ENCODE measurements at places on chromosomes 3 and 15.

GRCh38 chr15:36814708-36815107, 235.3 kb downstream of the CDIN1 start:
- DNase-seq, result no peak
- peaks cover 6% of the 10 kb centered on the region for H3K36me3 ChIP-seq
- H3K27me3 ChIP-seq, result no peaks in the 10 kb centered on the region
- no peak overlapping the region for H3K4me3 ChIP-seq

GRCh38 chr15:82950295-82950694, 2.2 kb downstream of the HOMER2 start:
- no peaks in the 10 kb centered on the region for H3K36me3 ChIP-seq
- no peaks in the 10 kb centered on the region for H3K27me3 ChIP-seq
- no peak overlapping the region for H3K4me3 ChIP-seq
- no peaks in the 10 kb centered on the region for H3K4me1 ChIP-seq

- DNase-seq, result peak; percentile 46
- H3K4me1 ChIP-seq, result peaks cover 11% of the 10 kb centered on the region
- H3K4me3 ChIP-seq, result no peak overlapping the region
These were observed 162.4 kb upstream of the CGNL1 start for GRCh38 chr15:57213862-57214261.

DNA sequence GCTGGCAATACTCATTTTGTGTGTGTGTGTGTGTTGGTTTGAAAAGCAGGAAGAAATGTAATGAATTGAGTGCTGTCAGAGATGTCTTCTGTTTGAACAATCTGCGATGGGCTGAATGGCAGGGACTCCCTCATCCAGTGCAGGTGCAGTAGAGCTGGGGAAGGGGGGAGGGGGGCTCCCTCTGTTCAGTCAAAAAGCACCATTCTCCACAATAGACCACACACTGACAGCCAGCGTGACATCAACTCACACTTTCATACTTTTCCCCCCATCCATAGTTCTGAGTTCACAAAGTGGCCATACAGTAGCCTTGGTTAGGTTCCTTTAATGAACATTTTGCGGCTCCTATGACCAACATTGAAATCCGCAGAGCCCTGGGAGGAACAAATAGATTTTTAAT, 10.4 kb downstream of the SOX2 start:
- H3K36me3 ChIP-seq, result no peaks in the 10 kb centered on the region
- H3K4me1 ChIP-seq, result no peaks in the 10 kb centered on the region
- no peak overlapping the region for H3K27ac ChIP-seq
- H3K27me3 ChIP-seq, result no peaks in the 10 kb centered on the region

DNA sequence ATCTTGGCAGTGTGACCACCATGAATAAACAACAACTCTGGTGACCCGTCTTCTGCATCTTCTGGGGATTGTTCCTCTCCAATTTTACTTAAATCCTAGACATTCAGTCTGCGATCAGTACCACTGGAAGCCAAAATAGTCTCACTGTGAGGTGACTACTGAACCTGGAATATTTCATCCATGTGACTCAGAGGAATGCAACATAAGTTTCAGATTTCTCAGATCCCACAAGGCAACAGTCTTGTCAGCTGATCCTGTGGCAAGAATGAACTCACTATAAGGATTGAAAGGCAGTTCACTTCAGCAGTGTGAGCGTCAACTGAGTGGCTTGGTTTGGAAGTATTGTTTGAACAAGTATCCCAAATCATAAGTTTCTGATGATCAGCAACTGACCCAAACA, 13.2 kb downstream of the NSUN3 start:
- peaks cover 23% of the 10 kb centered on the region for H3K36me3 ChIP-seq
- H3K4me3 ChIP-seq, result no peak overlapping the region
- peaks cover 7% of the 10 kb centered on the region for H3K4me1 ChIP-seq
- no peak overlapping the region for H3K27ac ChIP-seq
- no peaks in the 10 kb centered on the region for H3K27me3 ChIP-seq

GRCh38 chr3:157240408-157240807, 80.5 kb upstream of the CCNL1 start:
- no peaks in the 10 kb centered on the region for H3K27me3 ChIP-seq
- no peaks in the 10 kb centered on the region for H3K36me3 ChIP-seq
- H3K4me1 ChIP-seq, result peaks cover 5% of the 10 kb centered on the region
- no peak overlapping the region for H3K27ac ChIP-seq

GRCh38 chr3:141355242-141355641, 13.1 kb upstream of the ZBTB38 start:
- H3K4me3 ChIP-seq, result no peak overlapping the region
- no peaks in the 10 kb centered on the region for H3K27me3 ChIP-seq
- H3K4me1 ChIP-seq, result no peaks in the 10 kb centered on the region
- no peak for DNase-seq
- H3K36me3 ChIP-seq, result peaks cover 7% of the 10 kb centered on the region
- no peak overlapping the region for H3K27ac ChIP-seq

- no peaks in the 10 kb centered on the region for H3K36me3 ChIP-seq
- H3K27ac ChIP-seq, result peak overlapping the region; percentile 38
- no peaks in the 10 kb centered on the region for H3K27me3 ChIP-seq
- DNase-seq, result no peak
- peaks cover 34% of the 10 kb centered on the region for H3K4me1 ChIP-seq
These were observed 48.6 kb upstream of the NEDD4 start for GRCh38 chr15:56042031-56042430.
